Astrocyte of the cerebellum (primary cell): ENCODE measurements at places on chromosomes 7 and 10.

- no peak for DNase-seq
Measured at GRCh38 chr10:70298393-70298792, 14.6 kb upstream of the NPFFR1 start.

- DNase-seq = no peak
Measured at GRCh38 chr10:90777621-90778020, 80.2 kb downstream of the HTR7 start.

DNA sequence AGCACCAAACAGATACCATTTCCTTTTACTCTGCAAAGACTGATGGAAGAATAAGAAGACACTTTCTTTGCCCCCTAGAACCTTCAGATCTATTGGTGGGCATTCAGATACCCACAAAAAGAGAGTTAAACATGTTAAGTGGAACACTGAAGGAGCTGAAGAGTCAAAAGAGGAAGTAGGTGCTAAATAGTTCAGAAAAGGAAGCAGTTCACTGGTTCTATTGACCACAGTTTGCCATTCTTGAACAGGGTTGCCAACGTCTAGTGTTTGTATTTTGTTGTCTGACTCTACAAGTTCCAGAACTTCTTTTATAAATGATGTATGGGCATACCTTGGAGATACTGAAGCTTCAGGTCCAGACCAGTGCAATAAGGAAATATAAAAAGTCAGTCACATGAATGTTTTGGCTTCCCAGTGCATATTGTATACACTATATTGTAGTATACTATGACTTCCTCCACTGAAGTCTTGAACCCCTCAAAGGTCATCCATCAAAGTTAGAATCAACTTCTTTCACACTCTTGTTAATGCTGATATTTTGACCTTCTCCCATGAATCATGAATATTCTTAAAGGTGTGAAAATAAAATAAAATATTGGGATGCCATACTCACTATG, 47.5 kb upstream of the AGR3 start:
- no peak for DNase-seq

DNA sequence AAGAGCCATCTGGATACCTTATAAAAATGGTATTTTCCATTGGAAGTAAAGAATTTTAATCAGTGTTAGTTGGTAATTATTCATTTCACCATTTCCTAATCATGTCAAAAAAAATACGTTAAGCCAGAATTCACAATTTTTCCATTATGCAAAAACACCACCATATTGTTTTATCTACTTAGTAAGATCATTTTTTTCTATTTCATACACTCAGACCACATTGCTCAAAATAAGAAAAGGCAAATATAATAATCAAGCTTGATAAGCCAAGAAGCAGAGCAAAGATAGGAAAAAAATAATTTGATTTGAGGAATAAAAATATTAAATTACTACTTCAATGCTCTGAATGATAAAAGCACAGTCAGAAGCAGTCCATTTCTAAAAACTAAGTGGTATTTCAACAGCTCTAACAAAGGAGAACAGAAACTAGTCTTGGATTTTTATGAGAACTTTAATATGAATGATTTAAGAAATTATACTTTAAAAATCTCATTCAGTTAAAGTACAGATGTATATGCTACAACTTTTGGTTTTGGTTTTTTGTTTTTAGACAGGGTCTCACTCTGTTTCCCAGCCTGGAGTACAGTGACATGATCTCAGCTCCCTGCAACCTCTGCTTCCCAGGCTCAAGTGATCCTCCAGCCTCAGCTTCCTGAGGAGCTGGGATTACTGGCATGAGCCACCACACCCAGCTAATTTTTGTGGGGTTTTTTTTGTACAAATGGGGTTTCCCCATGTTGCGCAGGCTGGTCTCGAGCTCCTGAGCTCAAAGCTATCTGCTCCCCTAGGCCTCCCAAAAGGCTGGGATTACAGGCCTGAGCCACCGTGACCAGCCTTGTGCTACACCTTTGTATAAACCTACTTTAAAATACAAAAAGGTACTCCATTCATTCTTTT, 46.6 kb downstream of the LRRN3 start:
- DNase-seq = no peak

GRCh38 chr10:104824380-104825006, 183.4 kb downstream of the SORCS3 start:
- DNase-seq = peak; percentile 41

GRCh38 chr10:26468700-26469099, 30.6 kb downstream of the APBB1IP start:
- DNase-seq = no peak
